ENCODE measurements at places on chromosomes 3 and 15.

DNA sequence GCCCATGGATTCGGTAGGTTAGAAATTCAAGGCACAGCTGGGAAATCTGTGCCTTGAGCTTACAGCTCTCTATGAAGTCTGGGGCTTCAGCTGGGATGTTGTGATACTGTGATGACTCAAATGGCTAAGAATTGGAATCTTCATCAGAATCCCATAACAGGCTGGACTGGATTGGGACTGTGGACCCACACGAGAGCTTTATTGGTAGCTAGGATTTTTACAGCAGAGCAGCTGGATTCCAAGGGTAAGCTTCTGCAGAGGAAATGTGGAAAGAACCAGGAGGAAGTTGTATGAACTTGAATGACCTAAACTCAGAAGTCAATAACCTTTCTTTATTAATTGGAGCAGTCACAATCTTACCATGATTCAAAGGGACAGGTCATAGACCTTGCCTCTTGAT is 1187.1 kb downstream of the ROBO1 start:
- DNase-seq: no peak

GRCh38 chr3:25462495-25462894 is 34.4 kb downstream of the RARB start:
- DNase-seq: no peak

- no peak for DNase-seq
Measured at GRCh38 chr3:116388867-116389385, 56.4 kb downstream of the LSAMP start.

DNA sequence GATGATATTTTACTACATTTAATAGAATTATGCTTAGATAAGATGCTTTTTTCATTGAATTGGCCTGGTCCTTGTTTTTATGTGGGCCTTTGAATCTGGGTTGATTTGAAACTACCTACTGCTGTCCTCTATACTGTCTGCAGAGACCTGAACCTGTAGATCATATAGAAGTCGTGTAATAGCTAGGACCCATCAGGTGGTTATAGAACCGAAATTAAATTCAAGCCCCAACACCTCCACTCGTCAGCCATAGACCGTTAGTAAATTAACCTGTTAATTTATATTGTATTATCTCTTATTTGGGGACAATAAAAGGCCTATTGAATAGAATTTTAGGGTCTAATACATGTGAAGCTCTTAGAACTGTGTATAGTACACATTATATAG is 108.4 kb downstream of the MBNL1 start:
- DNase-seq: no peak

DNA sequence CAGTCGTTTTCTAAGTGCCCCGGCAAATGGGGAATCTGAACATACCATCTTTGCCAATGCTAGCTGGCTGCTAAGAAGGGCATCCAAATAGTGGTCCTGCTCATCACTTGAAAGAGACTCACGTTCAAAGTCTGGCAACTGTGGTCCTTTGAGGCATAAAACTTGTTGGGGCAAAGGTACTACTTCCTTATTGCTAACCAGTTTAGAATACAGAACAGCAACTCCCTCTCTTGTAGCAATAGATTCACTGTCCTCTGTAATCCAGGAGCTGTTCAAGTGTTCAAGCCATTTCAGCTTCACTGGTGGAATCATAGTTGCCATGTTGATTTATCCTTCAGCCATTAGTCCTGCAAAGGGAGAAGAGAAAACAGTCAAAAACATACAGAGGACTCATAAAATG is 58.4 kb downstream of the HERC1 start:
- DNase-seq: no peak

DNA sequence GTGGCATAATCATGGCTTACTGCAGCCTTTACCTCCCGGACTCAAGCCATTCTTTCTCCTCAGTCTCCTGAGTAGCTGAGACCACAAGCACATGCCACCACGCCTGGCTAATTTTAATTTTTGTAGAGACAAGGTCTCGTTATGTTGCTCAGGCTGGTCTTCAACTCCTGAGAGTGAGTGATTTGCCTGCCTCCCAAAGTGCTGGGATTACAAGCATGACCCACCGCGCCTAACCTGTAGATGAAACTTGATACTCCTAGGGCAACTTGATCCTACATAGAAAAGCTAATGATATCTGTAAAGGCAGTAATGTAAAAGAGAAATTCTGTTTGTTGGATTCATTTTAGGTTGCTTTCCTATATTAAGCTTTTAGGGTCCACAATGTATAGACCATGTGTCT is 391.9 kb upstream of the THRB start:
- DNase-seq: no peak

DNA sequence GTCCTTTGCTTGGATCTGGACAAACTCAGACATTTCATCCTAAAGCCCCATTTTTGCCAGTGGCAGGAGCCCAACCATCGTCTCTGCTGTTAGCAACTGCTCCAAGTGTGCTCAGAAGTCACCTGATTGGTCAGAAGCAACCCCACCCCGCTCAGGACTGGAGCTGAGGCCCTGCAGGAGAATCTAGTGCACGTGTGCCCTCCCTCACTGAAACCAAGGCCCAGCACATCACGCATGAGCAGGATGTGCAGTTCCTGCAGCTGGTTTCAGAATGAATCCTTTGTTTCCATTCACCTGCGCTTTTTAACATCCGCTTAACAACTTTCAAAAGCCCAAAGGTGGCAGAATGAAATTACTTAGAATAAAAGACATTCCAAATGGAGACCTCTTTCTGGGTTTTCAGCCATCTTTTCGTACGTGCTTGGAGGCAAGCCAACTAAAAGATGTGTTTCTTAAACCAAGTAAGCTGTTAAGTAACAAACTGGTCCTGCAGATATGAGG is 81.2 kb downstream of the SRGAP3 start:
- DNase-seq: peak; percentile 75

- DNase-seq: no peak
Measured at GRCh38 chr3:141949399-141949798, 73.0 kb downstream of the ATP1B3 start.

DNA sequence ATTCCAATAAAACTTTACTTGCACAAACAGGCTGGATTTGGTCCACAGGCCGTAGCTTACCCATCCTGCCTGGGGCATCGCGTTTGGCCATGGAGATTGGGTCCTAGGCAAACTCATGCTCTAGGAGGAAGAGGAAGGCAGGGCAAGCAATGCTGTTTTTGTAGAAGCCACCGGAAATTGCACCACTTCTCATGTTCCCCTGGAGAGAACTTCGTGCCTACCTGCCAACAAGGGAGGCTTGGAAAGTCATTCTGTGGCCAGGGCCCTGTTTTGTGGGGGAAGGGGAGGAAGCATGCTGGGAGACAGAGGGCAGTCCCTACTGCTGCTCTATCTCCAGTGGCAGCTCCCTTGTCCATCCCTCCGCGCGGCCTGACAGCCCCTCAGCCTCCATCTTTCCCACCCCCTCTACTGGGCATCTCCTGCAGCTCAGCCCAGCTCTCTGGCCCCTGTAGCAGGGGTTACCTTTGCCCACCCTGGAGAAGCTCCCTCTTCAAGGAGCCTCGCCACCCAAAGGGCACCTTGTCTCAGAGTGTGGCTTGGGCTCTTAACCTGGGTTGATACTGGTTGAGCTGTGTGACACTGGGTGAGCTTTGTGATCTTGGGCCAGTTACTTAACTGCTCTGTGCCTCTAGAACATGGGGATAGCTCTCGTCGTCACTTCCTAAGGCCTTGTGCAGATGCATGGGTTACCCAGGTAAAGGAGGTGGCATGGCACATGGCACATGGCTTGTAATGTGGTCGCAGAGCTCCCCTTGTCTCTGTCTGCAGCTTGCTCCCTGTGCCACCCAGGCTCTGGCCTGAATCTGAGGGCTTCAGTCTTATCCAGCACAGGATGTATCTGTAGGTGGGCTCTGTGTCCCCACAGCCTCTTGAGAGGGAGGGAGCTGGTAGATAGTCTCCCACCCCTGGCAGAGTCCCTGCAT is 6.1 kb downstream of the ABTB1 start:
- DNase-seq: no peak

DNA sequence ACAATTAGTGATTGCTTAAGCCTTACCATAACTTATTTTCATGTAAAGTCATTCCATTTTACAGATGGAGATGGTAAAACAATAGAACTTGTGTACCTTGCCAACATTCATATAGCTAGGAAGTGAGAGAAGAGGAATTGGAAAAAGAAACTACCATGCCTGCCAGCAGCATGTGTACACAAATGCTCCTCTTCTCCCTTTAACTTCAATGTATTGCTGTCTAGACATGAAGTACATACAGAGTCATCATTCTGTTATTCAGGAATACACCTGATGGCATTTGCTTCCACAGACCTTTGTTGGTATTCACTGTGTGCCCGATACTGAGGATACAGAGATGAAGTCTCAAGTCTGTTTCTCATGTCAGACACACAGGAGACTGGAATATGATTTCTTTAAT is 7.1 kb upstream of the TMEM207 start:
- DNase-seq: no peak

DNA sequence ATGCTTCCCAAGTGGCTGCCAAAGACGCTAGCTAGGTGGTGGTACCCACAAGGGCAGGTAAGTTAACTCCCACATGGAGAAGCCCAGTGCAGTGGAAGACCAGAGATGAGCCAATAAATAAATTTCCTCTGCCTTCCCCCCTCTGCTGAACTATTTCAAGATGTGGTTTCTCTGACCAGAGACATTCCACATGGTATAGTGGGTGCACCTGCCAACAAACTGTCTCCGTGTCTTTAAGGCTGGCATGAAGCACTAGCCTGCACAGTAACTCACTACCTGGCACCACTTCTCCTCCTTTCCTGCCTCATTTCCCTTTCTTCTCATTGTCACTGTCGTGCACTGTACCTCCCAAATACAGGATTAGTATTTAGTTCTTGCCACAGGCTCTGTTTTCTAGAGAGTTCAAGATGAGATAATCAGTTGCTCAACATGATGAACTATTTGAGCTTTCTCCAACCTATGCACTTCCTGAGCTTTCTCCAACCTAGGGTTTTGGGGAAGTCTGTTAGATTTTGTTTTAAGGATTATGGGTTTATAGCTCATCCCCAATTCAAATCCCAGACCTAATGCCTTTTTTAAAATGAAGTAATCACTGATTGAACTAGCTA is 8.4 kb upstream of the CRTAP start:
- no peak for DNase-seq

GRCh38 chr15:77247116-77247515 is 172.8 kb downstream of the PEAK1 start:
- DNase-seq: no peak

DNA sequence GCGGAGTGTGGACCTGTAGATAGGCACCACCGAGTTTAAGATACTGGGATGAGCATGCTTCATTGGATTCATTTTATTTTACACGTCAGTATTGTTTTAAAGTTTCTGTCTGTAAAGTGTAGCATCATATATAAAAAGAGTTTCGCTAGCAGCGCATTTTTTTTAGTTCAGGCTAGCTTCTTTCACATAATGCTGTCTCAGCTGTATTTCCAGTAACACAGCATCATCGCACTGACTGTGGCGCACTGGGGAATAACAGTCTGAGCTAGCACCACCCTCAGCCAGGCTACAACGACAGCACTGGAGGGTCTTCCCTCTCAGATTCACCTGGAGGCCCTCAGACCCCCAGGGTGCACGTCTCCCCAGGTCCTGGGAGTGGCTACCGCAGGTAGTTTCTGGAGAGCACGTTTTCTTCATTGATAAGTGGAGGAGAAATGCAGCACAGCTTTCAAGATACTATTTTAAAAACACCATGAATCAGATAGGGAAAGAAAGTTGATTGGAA is 29.5 kb downstream of the SYNM start:
- no peak for DNase-seq

Data from GM18507 (cell line).